ENCODE measurements at places on chromosomes 1 and 21. TPM values are rescaled to one million over a fixed set of nuclear protein-coding genes. Genes with fewer than 3 reads are reported as not detected.

G0S2 gene
- polyA plus RNA-seq, result 12.3 TPM

SVBP gene
- polyA plus RNA-seq, result 48.6 TPM

ORC1 gene
- polyA plus RNA-seq, result 2.6 TPM

ARL8A gene
- 40.3 TPM for polyA plus RNA-seq

CD1C gene
- 0.86 TPM for polyA plus RNA-seq

ETV3 gene
- polyA plus RNA-seq, result 13.9 TPM

LMX1A gene
- polyA plus RNA-seq, result 1.3 TPM

WARS2 gene
- 20.4 TPM for polyA plus RNA-seq

GPATCH2 gene
- polyA plus RNA-seq, result 9.5 TPM

ZFYVE9 gene
- 19.0 TPM for polyA plus RNA-seq

GJA8 gene
- not detected for polyA plus RNA-seq

ZNF695 gene
- polyA plus RNA-seq, result 1.3 TPM

TSPEAR gene
- 0.14 TPM for polyA plus RNA-seq

DNA sequence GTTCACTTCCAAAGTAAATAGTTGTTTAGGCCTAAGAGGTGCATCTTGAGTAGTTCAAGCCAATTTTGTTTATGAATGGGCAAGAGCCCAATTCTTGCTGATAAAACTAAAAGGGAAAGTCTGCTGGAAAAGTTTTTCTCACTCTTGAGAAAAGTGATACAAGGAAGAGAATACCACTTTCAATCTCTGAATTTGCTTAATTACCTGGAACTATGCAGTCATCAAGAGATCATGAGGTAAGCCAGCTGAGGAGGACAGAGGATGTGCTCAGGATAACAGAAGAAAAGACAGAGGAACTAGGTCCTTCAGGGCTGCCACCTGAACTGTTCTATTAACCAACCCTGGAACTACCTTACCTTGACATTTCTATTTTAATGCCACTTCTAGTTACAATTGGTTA, 42.2 kb downstream of the ILDR2 start:
- DNase-seq, result no peak

DNA sequence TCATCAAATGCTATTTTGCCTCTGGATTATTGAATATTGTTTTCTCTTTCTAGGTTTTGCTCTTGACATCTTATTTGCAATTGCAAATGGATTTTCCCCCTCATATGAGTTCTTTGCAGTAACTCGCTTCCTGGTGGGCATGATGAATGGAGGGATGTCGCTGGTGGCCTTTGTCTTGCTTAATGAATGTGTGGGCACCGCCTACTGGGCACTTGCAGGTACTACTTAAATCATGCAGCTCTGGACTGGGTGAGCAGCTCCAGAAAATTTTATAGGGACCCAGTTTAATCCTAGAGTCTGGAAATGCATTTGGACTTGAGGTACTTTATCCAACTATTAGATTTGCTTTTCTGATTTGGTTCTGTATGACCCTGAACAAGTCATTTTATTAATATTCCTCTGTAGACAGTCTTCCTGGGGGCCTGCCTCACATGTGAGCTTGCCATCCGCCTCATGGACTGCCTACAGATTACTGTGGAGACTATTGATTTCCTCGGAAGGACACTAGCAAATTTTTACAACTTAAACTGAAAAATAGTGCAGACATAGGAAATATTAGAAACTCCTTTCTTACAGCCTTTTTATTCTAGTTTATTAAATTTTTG, 44.5 kb downstream of the SLC22A15 start:
- no peak for DNase-seq

GRCh38 chr1:54477153-54477561, 70.9 kb upstream of the ACOT11 start:
- DNase-seq, result no peak

- no peak for DNase-seq
Measured at GRCh38 chr1:16275591-16275990, 38.6 kb upstream of the CPLANE2 start.

DNA sequence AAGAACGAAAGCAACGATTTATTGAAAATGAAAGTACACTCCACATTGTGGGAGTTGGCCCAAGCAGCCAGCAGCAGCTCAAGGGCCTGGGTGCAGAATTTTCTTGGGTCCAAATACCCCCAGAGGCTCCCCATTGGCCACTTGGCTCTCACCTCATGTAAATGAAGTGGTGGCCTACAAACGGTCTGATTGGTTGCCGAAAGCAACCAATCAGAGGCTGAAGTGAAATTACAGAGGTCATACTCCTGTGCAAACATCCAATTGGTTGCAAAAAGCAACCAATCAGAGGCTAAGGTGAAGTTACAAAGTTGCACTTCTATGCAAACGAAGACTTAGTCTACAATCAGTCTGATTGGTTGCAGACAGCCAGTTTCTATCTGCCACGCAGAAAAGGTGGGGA, 31.9 kb downstream of the FAM163A start:
- DNase-seq, result no peak

DNA sequence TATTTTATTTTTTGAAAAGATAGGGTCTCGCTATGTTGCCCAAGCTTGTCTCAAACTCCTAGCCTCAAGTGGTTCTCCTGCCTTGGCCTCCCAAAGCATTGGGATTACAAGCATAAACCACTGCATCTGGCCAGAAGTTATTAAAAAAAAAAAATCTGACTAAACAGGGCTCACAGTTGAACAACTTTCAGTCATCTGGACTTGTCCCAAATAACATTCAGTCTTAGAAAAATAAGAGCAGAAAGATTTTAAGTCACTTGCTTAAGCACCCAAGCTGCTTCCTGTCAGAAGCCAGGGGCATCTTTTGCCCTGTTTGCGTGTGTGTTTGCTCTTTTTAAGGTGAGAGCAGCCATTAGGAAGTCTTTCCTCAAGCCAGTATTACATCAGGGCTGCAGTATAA, 286.8 kb downstream of the LMO4 start:
- no peak for DNase-seq

DNA sequence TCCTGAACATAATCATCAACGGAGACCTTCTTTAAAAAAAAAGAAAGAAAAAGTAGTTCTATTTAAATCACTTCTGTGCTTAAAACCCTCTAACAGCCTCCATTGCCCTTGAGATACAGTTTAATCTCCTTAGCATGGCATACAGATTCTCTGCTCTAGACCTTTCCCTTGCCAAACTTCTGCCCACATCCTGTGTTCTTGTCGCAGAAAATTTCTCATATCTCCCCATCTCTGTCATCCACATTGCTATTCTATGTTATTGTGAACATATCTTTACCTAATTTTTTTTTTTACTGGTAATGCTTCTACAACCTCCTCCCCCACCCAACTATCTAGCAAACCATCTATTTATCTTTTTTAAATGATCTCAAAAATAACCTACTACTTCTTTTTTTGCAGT, 135.7 kb upstream of the PROX1 start:
- no peak for DNase-seq

- DNase-seq, result no peak
Measured at GRCh38 chr1:229884765-229885164, 182.3 kb upstream of the GALNT2 start.

DNA sequence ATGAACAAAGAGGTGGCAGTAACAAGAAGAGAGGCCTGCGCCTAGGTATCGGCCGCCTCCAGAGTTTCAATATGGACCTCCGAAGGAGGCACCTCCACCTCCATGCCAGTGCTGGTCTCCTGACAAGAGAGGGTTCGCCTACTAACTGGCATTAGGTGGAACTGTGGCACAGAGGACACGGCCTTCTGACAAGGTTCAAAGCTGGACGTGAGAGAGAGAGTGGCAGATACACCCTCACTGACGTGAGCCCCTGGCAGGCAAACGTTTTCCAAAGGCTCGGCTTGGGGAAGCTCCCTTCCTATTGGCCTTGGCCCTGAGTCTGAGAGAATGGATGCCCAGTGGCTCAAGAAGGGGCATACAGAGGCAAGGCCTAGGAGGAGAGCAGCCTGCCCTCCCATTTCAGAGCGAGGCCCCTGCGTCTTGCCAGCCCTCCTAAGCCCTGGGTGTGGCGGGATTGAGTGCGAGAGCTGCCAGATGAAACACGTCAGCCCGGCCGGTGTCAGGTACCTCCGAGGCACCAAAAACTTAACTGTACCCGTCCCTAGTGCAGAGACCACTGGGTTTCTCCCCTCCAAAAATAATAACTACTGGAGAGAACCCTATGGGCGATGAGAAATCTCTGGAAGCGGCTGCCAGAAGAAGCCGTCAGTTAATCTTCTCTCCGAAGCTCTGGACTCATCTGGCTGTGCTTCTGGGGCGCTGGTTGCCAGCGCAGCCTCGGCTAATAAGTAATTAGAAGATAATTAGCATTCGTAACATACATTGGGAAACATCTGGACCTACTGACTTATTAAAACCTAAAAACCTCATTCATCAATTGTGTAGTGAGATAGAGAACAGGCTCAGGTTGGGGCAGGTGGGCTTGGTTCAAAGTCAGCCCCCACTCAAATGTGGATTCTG, 283.6 kb downstream of the NPHP4 start:
- DNase-seq, result no peak

- DNase-seq, result no peak
Measured at GRCh38 chr1:20603504-20604464, 14.9 kb downstream of the CDA start.

- DNase-seq, result no peak
Measured at GRCh38 chr1:153543736-153544135, 1.9 kb downstream of the S100A4 start.

DNA sequence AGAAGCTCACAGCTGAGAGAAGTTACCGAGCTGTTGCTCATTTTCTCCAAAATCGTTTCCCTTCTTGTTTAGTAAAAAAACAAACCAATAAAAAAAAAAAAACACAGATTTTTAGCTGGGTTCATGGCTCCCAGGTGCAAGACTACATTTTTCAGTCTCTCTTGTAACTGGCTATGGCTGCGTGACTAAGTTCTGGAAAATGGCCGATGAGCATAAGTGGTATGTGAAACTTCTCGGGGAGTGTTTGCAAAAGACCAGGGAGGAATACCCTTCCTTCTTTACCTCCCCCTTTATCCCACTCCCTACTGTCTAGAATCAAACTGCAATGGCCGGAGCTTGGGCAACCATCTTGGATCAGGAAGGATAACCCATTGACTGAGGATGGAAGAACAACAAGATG, 38.7 kb upstream of the KANK4 start:
- no peak for DNase-seq

DNA sequence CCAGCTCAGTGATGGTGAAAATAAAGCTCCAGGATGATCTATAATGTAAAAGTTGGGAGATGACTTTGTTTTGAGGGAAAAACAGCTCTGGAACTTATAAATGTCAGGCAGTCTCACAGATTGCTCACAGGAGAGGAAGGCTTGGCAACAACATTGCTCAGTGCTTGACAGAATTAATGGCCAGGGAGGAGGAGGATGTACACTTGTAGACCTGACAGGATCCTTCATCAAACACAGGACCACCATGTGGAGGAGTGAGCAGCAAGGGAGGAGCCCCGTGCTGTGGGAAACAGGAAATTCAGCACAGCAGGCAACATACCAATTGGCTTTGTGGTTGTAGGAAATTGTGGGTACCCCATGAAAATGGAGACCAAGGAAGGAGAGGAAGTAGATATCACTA, 291.8 kb upstream of the CAMK1G start:
- no peak for DNase-seq

DNA sequence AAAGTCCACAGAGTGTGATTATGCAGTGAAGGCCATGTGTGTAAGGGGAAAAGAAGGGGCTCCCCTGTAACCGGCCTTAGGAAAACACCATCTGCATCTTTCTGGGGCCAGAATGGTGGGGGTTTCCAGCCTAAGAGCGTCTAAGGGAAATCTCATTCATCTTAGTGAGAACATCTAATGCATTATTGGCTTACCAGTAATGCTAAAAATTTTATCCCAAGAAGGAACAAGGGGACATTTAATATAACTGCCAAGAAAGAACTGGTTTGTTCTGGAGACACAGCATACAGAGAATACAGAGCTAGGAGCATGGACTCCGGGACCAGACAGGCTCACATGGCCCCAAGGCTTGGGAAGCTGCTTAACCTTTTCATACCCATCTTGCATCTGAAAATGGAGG, 58.3 kb upstream of the DSCAM start:
- DNase-seq, result no peak

DNA sequence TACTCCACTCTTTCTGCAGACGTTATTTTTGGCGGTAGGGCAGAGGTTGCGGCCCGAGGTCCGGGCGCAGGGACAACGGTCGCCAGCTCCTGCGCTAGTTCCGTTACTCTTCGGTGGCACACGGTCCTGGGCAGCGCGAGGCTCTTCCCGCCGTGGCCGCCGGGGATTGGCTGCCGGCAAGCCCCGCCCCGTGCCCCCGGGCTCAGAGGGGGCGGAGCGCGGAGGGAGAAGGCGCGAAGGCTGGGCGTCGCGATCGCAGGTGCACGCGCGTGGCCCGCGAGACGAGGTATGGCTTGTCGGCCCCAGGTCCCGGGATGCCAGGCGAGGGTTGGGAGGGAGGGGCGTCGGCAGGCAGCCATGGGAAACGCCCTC, 518 bp upstream of the SHE start:
- no peak for DNase-seq

DNA sequence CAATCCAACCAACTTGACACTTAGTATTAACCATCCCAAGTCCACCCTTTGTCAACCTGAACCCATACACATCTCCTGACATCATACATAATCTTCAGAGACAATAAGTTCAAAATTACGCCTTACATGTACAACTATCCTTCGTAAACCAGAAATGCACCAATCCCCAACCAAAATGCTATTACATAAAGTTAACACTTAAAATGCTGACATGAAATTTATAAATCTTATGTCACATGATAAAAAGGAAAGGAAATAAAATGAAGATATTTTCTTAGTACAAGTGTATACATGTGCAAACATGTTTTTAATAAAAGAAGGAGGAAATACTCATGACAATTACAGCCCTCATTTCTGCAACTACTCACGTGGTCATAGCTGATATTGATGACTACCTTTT, 95.0 kb downstream of the FCRL5 start:
- no peak for DNase-seq

DNA sequence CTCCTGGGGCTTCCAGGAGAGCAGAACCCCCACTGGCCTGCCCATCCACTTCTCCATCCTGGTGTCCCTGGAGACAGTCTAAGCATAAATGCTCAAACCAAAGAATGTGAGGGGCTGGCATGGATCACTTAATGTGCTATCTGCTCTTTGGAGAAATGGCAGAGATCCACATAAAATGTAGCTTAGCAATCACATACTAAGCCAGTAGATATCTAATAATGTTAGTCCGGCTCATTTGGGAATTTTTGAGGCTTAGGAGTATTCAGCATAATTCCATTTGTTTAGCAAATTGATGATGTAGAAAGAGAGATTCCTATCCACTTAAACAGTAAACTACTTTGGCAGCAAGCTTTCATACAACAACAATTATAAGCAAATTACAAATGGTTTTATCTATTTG, 90.7 kb downstream of the TENT5C start:
- no peak for DNase-seq

DNA sequence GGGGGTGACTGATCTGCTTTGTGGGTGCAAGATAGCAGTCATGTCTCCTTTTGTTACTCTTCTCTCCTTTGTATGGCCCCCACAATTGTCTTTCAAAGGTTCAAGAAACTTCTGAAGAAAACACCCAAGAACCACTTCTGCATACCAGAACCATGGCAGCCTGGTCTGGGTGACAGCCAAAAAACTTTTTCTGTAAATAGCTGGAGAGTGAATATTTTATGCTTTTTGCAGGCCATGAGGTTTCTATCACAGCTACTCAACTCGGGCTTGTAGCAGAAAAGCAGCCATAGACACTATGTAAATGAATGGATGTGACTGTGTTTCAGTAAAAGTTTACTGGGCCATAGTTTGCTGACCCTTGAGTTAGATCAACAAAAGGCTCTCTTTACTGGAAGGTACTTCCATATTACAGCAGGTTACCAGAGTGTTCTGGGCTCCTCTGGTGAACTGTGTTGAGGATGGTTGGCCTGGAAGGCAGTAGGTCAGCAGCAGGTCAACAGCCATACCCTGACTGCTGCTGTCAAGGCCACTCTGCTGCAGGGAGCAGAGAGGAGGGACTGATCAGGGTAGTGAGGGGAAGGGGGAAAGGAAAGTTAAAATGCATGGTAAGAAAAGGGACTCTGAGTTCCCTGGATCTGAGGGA, 116.4 kb downstream of the GDAP2 start:
- no peak for DNase-seq
